ENCODE measurements at places on chromosomes 16 and 17.

- DNase-seq: no peak
Measured at GRCh38 chr16:9235867-9236266, 144.4 kb downstream of the HAPSTR1 start.

DNA sequence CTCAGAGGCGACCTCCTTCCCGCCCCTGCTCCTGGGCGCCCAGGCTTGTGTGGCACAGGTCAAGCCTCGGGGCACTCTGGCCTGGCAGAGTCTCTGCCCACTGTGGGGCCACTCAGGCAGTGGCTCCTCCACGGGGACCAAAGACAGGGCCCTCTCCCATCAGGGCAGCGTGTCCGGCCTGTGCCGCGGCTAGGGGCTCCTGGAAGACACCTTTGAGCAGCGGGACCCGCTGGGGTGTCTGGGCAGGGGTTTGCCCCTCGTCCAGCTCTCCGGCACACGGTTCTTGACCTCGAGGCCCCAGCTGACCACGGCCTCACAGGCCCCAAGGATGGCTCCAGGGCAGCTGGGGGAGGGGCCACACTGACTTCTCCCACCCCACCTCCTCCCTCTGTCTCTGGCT lies 24.7 kb upstream of the SSTR5 start:
- DNase-seq: no peak

DNA sequence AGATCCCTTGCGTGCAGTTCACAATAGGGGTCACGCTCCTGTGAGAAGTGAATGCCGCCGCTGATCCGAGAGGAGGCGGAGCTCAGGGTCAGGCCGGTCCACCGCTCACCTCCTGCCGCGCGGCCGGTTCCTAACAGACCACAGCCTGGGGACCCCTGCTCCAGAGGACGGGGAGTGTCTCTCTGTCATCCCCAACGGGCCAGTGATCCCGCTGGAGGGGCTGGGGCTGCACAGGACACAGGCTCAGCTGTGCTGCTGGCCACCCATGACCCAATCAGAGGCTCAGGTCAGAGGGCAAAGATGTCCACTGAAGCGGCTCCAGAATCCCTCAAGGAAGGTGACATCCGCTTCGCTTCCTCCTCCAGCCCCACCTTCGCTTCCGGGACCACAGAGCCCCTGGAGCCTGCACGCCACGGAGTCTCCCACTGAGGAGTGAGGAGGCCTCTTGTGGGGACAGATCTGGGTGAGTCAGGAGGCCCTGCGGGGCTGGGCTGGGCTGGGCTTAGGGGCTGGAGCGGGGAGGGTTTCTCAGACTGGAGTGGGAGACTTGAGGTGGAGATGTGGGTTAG lies 115.4 kb downstream of the METRNL start:
- DNase-seq: no peak

DNA sequence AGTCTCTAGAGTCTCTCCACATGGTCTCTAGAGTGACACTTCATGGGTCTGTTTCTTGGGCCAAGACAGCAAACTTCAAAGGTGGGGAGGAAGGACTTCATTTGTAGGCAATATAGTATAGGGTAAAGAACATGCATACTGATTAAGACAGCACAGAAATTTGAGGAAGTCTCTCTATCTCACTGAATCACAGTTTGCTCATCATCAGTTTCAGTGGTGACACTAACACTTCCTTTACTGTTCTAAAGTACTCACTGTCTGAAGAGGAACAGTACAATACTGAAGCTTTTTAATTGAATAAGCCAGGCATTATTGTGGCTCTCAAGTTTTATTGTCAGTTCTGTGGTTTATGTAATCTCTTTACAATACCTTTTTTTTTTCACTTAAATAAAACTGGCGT lies 656.4 kb upstream of the CDH8 start:
- DNase-seq: no peak

DNA sequence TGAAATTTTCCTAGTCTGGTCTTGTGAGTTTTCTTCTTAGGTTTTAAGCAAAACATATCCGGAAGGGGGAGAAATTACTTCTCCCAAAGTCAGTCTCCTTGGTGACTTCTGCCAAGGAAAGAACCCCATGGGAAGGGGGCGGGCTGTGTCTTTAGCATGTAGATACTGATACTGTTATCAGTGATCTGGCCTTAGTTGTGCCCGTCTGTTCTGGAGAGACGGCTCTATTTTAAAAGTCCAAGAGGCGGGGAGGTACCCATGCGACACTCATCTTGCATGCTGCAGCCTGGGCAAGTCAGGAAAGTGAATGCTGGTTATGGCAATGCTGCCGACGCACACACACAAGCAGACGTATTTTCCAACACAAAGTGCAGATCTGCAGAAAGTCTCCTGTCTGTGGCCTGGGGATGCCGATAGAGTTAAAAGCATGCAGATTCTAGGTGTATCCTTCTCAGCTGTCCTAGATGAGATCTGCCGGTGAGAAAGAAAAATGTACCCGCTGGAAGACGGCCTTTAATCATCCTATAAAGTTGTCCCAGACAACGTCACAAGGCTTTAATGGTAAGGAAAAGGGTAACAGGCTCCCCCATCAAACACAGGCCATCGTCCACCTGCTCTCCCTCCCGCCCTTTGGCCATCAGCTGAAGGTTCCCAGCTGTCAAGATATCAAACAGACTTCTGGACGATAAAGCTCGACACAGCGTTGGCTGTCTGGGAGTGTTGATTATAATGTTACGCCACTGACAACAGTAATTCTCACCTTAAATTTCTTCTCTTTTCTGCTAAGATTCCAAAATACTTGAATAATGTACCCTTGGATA lies 9.0 kb downstream of the RBFOX3 start:
- no peak for DNase-seq

DNA sequence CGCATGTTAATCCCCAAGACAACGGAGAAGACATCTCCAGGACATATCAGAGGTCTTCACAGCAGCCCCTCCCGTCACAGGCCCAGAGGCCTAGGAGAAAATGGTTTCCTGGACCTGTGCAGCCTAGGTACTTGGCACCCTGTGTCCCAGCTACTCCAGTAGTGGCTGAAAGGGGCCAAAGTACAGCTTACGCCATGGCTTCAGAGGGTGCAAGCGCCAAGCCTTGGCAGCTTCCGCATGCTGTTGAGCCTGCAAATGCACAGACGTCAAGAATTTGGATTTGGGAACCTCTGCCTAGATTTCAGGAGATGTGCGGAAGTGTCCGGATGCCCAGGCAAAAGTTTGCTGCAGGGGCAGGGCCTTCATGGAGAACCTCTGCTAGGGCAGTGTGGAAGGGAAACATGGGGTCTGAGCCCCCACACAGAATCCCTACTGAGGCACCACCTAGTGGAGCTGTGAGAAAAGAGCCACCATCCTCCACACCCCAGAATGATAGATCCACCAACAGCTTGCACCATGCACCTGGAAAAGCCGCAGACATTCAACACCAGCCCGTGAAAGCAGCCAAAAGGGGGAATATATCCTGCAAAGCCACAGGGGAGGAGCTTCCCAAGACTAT lies 159.3 kb upstream of the COX10 start:
- DNase-seq: no peak

DNA sequence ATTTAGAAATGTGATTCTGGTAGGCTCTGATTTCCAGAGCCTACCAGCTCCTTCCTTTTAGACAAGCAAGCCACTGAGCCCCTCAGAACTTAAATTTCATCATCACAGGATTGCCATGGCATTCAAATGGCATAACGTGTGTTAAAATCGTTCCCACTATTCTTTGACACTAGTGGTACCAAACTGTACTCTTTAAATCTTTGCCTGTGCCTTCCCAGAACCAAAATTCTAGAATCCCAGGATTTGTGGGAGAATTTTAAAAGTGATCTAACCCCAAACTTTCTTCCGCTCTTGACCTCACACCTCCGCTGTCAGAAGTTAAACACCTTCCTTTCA lies 287 bp upstream of the INTS2 start:
- no peak for DNase-seq

DNA sequence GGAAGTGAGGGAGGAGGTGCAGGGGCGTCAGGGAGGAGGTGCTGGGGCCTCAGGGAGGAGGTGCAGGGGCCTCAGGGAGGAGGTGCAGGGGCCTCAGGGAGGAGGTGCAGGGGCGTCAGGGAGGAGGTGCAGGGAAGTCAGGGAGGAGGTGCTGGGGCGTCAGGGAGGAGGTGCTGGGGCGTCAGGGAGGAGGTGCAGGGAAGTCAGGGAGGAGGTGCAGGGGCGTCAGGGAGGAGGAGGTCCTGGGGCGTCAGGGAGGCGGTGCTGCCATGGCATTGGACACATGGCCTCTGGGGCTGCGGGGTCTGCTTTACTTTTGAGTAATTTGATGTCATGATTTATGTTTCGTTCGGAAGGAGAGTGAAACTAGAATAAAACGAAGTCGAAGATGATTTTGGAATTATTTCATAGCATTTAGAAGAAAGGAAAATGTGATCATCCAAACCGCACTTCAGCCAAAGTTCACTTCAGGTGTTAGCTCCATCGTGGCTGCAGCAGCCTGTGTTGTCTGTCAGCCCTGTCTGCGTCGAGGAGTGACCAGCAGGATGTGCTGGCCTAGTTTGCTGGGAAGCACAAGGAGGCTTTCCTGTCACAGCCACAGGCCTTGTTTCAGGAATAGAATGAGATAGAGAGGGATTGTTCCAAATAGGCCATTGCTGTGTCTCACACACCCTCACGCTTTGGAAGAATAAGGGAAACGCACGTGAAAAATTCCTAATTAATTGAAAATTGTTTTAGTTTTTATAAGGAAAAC lies 42.8 kb downstream of the RAB11FIP3 start:
- no peak for DNase-seq

GRCh38 chr16:15919331-15919730 lies 30.1 kb upstream of the ABCC1 start:
- no peak for DNase-seq

DNA sequence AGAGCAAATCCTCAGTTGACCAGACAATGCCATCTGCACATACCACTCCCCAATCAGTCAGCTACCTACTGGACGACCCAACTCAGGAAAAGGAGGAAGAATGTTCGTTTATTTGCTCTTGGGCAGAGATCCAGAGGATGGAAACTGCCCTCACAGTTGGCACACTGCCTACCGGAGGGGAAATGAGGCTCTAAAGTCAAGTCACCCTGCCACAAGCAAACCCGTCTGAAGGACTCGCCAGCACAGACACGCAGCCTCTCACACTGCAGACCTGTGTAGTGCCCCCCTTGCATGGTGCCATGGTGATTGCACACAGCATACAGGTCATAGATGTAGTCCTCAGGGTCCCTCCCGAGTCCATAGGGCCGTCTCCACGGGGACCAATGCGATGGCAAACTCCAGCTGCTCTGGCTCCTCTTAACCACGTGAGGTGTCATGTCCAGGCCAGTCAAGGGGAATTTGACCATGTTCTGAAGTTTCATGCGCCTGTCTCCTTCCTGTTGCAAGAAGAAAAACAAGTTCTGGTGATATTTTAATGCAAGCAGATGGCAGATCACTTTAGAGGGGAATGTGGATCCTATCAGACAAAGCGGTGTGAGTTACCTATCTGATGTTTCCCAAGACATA lies 69.5 kb downstream of the USP31 start:
- no peak for DNase-seq

DNA sequence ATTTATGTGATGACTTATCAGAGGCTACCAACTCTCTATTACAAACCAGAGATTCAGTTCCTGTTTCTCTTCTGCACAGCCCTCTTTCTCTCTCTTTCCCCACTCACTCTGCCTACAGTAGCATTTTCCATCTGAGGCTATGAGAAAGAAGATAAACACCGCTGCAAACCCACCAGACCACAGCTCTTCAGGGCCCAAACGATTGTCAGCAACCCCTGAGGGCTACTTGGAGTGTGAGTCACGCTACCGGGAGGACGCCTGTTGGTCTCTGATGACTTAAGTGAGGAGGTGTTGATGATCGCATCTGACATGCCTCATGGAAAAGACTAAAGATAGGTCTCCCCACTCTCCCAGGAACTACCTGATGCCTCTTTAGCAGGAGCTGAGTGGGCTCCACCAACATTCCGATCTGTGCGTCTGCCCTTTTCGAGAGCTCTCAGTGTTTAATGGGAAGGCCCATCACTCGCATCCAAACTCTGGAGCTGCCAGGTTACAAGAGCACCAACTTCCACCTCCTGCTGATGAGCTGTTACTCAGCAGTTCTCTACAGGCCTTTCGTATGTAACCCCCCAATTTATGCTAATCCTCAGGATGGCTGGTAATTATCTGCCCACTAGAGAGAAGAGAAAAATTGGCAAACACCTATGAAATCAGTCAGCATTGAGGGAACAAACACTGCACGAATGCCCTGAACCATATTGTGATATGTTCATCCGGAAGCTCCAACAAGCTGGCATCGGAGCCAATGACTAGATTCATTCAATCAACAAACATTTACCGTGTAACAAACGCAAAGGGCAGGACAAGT lies 9.2 kb downstream of the GRIN2A start:
- DNase-seq: no peak

GRCh38 chr17:15900871-15901270 lies 44.1 kb upstream of the ADORA2B start:
- no peak for DNase-seq

GRCh38 chr16:19890901-19891300 lies 6.3 kb upstream of the GPRC5B start:
- no peak for DNase-seq

- no peak for DNase-seq
Measured at GRCh38 chr16:47888142-47888541, 267.7 kb downstream of the ABCC12 start.

GRCh38 chr17:63956296-63956920 lies 16.3 kb downstream of the SCN4A start:
- no peak for DNase-seq

- DNase-seq: no peak
Measured at GRCh38 chr16:66508248-66508913, 41.5 kb downstream of the TK2 start.

- DNase-seq: no peak
Measured at GRCh38 chr17:43618276-43618675, 43.4 kb downstream of the MEOX1 start.

- DNase-seq: no peak
Measured at GRCh38 chr16:4266372-4266771, 6.5 kb downstream of the TFAP4 start.

DNA sequence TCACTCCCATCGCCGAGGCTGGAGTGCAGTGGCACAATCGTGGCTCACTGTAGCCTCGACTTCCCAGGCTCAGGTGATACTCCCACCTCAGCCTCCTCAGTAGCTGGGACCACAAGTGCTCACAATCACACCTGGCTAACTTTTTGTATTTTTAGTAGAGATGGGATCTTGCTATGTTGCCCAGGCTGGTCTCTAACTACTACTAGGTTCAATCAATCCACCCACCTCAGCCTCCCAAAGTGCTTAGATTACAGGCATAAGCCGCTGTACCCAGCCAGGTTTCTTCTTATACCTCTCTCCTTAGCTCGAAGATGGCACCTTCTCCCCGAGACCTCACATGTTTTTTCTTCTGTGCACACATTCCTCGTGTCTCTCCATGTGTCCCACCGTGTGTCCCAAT lies 3.0 kb downstream of the TSPAN10 start:
- DNase-seq: no peak

GRCh38 chr17:6536566-6537065 lies 19.7 kb downstream of the PITPNM3 start:
- no peak for DNase-seq

GRCh38 chr16:88074041-88074440 lies 122.8 kb downstream of the BANP start:
- no peak for DNase-seq

DNA sequence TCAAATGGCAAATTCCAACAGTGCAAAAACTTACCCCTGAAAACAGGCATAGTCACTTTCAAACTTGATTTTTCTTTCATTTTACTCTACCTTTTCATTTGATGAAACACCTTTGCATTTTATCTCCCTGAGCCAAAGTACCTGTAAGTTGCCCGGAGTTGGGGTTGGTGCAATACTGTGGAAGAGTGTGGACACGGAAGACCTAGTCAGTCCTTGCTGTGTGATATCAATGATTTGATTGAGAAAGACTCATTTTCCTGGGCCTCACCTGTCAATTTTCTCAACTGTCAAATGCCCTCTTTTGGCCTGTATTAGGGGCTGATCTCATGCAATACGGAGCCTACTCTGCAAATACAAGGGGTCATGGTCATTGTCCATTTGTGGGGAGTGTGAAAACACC lies 22.6 kb downstream of the PITPNC1 start:
- DNase-seq: no peak
